ENCODE measurements at places on chromosomes 6 and 20. TPM values are rescaled to one million over a fixed set of nuclear protein-coding genes. Genes with fewer than 3 reads are reported as not detected.

STMND1 gene
- not detected for total RNA-seq

ERVFRD-1 gene
- total RNA-seq, result not detected

TFAP2C gene
- not detected for total RNA-seq

FAM8A1 gene
- total RNA-seq, result 15.6 TPM
